ENCODE measurements at places on chromosomes 16 and 17. TPM values are rescaled to one million over a fixed set of nuclear protein-coding genes. Genes with fewer than 3 reads are reported as not detected.

The CCDC78 gene
- total RNA-seq, result 0.49 TPM

GRCh38 chr16:68636064-68636560 lies 9.0 kb upstream of the CDH3 start:
- no peak for DNase-seq

DNA sequence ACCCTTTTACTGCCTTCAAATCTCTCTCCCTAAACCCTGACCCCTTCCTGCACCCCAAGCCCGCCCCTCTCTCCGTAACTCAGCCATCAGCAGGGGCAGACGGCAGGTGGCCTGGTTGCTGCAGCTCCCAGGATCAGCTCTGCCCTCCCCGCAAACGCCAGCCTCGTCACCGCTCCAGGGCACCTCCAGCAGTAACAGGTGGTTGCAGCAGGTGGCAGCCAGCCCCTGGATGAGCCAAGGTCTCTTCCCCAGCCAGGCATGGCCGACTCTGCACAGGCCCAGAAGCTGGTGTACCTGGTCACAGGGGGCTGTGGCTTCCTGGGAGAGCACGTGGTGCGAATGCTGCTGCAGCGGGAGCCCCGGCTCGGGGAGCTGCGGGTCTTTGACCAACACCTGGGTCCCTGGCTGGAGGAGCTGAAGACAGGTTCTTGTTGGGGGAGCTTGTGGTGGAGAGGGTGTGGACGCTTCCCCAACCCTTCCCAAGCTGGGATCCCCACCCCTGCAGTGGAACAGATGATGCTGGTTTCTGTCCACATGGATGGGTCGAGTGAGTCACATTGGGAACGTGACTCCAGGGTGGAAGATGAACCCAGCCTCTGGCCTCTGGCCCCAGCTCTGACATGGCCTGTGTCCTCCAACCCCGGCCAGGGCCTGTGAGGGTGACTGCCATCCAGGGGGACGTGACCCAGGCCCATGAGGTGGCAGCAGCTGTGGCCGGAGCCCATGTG lies 558 bp downstream of the HSD3B7 start:
- DNase-seq, result no peak

DNA sequence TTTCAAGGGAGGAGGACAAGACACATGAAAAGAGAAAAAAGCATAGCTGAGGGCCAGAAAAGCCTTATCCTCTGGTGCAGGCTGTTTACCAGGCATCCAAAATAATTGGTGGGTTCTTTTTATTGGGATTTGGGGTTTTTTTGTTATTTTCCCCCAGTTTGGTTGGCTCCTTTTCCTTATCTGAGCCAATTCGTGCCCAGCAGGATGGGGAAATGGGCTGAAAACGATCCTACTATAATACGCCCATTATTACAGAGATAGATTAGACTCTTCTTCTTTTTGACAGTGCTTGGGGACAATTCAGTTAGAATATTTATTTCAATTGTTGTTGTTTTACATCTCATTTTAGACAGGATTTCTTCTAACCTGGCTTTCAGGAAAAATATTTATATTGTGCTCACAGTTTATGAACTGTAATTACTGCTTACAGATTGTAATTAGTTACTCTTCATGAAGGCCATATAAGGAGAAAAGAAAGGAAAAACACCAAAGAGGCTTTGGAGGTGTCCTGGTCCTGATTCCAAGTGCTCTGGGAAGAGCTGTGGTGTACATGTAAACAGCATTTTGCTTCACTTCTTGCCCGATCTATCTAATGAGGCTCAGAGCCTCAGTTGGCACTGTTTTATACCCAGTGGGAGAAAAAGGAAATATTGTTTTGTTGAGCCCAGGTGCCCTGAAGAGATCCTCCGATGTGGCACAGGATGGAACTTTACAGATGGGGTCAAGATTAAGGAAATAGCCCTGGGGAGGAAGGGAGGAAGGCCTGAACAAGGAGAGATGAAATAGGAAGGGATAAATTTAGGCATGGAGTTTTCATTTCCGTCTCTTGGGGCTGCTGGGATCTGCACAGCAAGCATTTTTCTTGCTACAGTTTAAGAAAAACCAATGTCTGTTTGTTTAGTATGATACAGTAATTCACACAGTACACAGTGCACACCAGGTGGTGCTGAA lies 611 bp upstream of the ANKRD40 start:
- no peak for DNase-seq

DNA sequence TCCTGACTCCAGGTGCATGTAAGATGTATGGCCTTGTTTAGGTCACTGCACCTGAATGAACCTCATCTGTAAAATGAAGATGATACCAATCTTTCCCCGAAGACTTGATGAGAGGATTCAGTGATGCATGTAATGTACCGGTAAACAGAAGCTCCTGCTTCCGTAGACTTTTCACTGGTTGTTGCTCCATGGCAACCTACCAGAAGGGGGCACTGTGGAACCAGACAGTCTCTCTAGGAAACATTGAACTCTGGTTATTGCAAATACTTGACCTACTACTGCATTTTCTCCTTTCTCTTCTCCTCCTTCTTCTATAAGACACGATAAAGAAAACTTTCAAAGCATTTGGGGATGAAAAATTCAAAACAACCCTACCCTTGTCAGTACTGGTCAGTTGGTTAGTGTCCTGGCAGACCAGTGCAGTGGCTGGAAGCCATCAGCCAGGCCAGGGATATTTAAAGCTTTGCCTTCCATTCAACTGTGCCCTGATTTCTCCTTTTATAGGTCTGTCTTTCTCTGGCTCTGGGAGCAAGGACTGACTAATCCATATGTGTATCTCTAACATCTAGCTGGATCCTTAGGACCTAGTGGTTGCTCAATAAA lies 667.4 kb upstream of the SALL1 start:
- DNase-seq, result no peak

GRCh38 chr17:2337544-2338314 lies 428 bp downstream of the SGSM2 start:
- peak; percentile 86 for DNase-seq

DNA sequence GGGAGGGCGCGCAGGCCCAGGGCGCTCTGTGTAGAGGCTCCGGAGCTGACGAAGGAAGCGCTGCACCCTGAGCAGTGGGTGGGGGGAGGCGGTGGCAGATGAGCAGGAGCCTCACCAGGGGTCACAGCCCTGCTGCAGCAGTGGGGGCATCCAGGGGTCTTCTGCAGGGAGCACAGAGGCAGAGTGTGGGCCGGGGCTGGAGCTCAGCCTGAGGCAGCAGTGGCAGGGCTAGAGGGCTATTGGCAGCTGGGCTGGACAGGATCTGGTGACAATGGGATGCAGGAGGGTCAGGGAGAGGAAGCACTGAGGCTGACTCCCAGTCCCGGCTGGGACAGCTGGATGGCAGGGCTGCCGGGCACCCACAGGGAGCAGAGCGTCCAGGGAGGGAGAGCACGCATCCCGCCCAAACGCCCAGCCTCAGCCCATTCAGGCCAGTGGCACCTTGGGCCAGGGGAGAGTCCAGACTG lies 21.0 kb downstream of the KDM8 start:
- DNase-seq, result no peak

- DNase-seq, result no peak
Observed at GRCh38 chr17:75540923-75541503, 15.5 kb downstream of the LLGL2 start.

Data from Right ventricle myocardium inferior (tissue), 1 donor.